Smooth muscle cell of the brain vasculature (primary cell): ENCODE measurements at places on chromosomes 6 and 20.

DNA sequence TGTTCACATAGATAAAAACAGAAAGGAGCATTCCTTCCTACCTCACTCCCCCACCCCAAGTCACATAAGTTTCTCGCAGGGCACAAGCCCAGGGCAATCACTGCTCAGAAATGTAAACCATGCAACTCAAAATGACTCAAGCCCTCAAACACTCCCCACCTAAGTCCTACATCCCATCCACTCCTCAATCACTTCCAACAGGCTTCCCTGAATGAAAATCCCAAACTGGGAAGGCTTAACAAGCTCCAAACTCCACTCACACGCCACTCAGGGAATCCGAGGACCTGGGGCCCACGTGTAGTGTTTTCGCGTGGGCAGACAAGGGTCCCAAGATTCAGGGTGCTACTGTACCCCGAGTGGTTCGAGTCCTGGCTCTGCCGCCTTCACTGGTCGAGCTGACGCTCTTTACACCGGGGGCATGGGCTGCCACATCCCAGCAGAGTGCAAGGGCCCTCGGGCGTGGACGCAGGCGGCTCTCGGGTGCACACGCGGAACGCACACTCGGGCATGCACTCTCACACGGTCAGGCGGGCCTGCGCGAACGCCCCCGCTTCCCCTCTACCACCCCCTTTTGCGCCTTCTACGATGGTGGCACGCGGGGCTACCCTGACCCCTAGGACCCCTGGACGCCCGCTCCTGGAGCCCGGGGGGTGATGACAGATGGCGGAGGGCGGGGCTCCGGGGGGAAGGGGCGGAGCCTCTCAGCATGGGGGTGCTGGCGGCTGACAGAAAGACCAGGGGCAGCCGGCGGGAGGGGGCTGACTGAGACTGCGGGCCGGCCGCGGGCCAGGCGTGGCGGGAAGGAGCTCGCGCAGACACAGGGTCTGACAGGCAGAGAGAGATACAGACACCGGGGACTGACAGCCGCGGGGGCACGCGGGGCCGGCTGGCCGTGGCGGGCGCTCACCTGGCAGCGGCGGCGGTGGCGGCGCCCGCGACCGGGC, 657 bp downstream of the ZHX3 start:
- DNase-seq: no peak

DNA sequence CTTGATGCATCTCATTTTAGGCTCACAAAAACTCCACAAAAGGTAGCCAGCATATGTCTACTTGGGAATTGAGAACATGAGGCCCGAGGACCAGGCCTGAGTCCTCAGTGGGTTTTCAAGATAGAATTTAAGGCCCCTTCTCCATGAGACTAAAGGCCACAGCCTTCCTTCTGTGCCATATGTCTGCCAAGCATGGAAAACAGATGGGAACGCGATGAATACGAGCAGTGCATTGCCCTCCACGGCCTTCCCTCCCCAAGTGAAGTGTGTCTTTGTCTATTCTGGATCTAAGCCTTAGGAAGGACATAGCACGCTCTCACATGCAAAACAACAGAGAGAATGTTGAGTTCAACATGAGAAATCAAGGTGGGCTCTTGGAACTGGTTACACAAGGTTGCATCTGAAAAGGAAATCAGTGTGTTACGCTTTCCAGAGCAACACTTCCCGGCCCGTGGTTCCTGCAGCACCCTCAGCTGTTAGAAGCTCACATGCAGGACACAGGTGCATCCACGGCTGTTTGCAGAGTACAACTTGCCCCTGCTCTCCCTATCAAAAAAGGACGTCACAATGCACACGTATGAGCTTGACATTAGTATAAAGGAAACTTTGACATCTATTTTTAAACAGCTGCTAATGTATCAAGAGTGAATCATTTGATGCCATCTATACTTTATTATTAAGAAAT, 229.9 kb downstream of the NRN1 start:
- DNase-seq: no peak

- DNase-seq: no peak
These were observed 59.1 kb upstream of the CCN6 start for GRCh38 chr6:111994791-111995190.

DNA sequence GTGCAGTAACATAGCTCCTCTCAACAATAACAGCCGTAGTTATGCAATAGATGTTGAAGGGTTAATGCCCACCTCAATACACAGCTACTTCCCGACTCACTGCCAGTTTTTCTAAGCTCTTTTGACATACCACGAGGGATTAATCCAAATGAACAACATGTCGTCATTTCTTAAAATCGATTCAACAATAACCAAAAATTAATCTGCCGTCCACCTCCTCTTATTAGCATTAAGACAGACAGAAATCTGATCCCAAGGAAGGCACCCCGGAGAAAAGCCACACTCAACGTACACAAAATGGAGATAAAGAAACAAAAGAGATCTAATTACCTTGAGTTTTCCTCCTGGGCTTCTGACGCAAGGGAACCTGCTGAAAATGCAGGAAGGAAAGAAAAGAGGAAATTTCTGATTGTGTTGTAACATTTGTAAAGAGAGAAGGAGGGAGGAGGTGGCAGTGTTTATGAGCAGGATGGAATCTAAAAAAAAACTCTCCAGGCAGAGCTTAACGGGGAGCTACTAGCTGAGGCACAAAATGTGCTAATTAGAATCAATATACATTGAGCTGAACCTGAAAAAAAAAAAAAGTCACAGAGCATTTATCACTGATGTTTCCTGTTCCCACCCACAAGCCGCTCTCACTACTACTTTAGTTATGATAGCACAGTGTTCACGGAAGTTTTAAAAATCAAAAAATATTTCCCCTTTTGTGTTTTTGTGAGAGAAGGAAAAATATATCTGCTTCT, 109.3 kb downstream of the IPCEF1 start:
- no peak for DNase-seq

- no peak for DNase-seq
These were observed 5.2 kb downstream of the SYTL3 start for GRCh38 chr6:158654960-158655489.

DNA sequence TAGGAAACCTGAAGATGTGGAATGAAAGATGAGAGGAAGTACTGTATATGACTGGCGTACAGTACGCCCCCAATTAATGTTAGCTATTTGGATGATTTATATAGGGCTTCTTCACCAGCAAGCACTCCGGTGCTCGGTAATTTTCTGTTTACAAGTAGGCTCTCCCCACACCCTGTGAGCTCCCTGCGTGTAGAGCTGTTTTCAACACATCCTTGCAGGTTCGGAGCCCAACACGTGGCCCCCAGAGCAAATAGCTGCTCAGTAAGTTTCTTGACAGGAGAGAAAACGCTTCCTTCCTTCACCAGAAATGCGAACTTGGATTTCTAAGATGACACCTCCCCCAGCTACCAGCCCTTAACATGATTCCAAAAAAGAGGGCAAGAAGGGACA, 1.2 kb upstream of the RAB22A start:
- DNase-seq: no peak

GRCh38 chr6:135097172-135097571, 42.5 kb upstream of the HBS1L start:
- DNase-seq: no peak

DNA sequence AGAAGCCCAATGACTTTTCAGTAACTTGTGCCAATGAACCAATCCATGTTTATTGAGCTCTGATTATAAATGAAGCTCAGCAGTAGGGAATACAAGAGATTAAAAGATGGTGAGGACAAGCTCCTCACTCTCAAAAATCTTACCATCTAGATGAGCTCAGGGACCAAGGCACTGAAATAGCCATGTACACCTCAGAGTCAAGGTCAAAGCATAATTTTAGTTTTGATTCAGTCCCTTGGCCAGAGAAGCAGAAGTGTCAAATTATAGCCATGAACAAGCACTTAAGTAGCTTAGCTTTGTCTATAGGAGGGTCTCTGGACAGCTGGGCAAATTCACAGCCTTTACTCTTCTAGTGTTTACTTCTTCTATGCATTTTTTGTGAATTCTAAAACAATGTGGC, 131.0 kb upstream of the DTNBP1 start:
- DNase-seq: no peak

DNA sequence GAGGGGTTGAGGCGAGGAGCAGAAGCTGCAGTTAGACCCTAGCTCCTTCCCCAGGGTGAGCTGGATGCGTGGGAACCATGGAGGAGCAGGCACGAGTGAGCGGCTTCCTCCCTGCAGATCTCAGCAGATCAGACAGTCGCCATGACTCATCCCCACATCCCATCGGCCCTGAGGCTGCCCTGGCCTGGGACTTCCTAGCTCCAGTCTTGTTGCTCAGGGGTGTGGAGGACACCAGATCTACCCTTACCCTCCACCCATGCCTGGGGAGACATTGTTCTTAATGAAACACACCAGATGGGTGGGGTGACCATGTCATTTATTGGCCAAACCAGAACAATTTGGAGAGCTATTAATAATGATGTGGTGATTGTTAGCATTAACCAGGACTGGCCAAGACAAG, 36.3 kb upstream of the TGM2 start:
- DNase-seq: no peak

DNA sequence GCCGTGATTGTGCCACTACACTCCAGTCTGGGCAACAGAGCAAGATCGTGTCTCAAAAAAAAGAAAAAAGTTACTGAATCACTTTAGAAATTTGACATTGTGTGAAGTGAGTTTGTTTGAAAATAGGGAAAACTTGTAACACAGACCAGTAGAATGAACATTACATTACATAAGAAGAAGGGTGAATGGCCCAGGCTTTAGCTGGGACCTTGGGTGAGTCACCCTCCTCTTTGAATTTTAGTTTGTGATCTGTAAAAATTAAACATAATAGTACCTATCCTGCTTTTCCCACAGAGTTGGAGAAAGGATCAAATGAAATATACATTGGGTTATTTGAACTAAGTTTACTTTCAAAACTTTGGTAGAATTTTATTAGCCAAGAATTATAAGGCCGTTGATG, 56.3 kb downstream of the KCNS1 start:
- DNase-seq: no peak
